Natural killer cell (primary cell): ENCODE measurements at places on chromosomes 1 and 21. TPM values are rescaled to one million over a fixed set of nuclear protein-coding genes. Genes with fewer than 3 reads are reported as not detected.

Gene MCOLN3
- total RNA-seq = not detected

Gene GJA9
- total RNA-seq = not detected

Gene HCRTR1
- total RNA-seq = not detected

GRCh38 chr1:9119745-9120144 is 9.2 kb downstream of the GPR157 start:
- DNase-seq = no peak

- DNase-seq = no peak
Observed at GRCh38 chr1:3270403-3271245, 183.8 kb upstream of the ARHGEF16 start.

GRCh38 chr1:105544475-105544874 is 1512.0 kb upstream of the PRMT6 start:
- no peak for DNase-seq

- DNase-seq = peak; percentile 33
Observed at GRCh38 chr1:182392050-182393028, 749 bp upstream of the GLUL start.

GRCh38 chr1:180505732-180506335 is 3.5 kb upstream of the ACBD6 start:
- no peak for DNase-seq

- no peak for DNase-seq
Observed at GRCh38 chr1:69272684-69273083, 295.0 kb upstream of the LRRC7 start.

DNA sequence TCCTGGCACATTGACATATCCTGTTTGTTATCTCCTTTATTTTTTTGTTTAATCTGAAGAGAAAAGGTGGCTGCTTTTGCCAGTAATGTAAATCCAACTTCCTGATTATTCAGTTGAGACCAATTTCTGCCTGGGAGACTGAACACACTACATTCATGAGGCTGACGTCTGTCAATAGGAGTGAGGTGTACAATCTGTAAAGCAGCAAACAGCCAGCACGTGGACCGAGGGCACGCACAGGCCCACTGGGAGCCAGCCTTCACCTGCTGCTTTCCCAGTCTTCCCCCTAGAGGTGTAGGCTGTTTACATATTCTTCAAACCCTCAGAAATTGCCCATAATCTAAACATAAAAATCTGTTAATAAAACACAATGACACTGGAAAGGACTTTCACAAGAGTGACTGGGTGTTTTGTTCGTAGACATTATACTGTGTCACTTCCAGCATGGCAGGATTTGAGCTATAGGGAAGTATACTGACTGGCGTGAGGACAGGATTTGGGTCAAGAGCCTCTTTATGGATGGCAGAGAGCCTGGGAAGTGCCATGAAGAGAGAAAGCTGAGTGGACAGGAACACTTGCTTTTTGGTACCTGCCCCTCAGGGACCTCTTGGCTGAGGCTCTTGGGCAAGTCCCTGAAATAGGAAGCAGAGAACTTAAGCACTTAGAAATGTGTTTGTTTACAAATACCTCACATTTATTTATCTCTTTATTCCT is 552.9 kb upstream of the CAMK1G start:
- no peak for DNase-seq
